ENCODE measurements at places on chromosomes 5 and 9.
A peak's percentile ranks its signal among the peaks of the same experiment; 100 is the strongest.

DNA sequence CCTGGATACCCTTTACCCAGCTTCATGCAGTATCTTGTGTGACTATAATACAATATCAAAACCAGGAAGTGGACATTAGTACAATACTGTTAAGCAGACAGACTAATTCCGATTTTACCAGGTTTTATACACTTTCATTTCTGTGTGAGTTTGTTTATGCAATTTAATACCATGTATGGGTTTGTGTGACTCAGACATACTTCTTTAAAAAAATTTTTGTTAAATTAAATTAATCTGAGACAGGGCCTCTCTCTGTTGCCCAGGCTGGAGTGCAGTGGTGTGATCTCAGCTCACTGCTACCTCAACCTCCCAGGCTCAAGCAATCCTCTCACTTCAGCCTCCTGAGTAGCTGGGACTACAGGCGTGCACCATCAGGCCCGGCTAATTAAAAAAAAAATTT, 156.8 kb downstream of the GAPVD1 start:
- DNase-seq, result no peak

GRCh38 chr5:337563-338130, 16.1 kb downstream of the AHRR start:
- no peak for DNase-seq

DNA sequence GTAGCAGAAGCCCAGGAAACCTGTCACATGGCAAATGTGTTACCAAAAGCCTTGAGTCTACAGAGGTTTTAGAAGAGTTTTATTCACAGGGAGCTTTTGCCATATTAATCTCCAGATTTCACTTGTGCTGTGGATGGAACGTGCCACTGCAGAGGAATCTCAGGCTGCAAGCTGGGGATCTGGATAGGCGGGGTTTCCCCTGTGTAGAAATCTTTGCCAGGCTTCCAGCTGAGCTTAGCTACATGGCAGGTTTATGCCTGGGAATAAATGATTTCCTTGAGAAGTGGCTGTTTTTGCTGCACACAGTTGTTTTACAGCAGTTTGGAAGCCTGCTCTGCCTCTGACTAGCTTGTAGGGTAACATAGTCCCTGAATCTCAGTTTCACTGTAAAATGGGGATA, 224.6 kb upstream of the PLPPR1 start:
- DNase-seq, result no peak

DNA sequence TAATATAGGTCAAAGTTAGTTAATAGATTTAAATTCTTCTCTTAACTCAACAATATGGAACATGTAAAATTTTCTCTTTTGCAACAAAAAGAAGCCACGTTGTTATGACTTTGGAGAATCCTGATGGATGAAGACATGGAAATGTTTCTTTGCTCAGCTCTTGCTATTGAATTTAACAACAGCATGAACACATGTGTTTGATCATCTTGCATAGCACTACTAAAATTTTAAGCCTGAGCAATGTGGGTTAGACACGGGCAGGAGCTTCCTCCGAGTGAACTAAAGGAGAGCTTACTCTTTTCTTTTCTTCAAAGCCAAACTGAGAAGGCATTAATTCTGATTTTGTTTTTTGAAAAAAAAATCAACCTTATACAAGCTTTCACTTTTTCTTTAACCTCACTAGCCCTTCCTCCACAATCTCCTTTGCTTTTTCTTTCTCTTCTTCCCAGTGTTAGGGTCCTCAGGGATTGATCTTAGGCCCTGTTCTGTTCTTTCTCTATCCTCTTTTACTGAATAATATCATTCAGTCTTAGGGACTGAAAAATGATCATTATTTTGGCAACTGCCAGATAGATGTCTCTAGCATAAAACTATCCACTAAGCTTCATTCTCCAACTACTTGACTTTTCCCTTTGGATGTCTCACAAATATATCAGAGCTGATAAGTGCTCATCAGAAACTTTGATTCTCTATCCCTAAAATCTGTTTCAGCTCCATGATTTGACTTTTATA, 36.9 kb downstream of the ADAMTS19 start:
- no peak for DNase-seq

DNA sequence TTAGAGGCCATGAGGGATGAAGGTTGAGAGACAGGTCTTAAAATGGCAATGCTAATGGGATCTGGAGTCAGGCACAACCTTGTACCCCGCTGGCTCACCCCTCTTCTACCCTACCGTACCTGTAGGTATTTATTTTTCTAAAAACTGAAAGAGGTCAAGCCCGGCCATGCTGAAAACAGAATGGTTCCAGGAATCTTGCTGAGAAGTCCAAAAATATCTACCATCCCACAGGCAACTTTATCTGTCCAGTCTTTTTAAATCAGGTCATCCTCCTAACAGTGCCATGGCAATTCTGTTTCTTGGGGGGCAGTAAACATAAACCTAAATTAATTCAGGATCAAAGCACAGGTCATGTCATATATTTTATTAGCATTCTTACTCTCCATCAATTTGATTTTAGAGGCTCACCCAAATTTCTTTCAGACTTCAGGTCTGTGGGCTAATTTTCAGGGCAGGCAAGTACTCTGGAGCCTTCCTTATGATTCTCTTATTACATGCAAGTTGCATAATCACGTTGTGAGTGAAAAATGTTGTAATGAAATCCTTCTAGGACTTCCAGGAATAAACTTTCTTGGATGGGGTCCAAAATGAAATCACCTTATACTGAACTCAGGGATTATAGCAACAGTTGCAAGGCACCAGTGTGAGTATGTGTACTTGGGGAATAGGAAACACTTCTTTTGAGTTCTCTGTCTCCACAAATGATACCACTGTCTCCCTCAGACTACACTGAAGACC, 102.7 kb upstream of the NREP start:
- DNase-seq, result no peak

DNA sequence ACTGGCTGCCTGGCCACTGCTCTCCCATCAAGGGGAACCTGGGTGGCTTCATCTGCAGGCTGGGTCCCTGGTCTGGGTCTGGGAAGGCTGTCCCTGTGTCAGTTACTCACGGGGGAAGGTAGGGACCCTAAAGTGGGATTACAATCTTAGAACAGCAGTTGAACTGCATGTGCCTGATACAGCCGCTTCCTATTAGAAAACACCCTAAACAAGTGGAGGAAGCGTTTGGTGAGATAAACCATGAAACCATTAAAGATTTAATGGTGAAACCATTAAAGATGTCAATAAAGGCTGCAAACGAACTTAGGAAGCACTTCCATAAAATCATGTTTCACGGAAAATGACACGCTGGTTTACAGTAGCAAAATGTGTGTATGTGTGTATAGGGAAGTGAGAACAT, 2.5 kb upstream of the GFI1B start:
- no peak for DNase-seq

DNA sequence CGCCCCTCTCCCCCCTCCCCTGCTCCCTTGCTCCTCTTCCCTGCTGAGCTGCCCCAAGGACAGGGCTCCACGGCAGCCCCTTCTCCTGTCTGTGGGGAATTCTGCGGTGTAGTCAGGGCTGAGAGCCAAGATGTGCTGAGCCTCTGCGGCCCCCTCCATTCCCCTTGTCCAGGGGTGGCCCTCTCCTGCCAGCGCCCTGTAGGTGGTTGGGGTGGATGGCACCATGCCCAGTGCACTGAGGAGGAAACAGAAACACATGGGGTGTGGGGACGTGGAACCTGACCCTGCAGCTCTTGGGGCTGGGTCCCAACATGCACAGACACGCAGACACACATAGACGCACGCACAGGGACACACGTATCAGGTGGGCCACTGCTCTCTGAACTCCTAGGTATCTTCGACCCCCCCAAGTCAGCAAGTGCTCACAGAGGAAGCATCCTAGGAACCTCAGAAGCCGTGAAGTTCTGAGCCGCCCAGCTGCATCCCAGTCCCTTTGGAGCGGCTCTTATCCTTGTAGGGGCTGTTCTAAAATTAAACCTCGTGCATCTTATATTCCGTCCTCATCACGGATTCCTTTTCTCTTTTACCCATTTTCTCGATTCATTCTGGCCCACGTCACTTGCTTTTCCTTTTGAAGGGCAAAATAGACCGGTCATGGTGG, 64.8 kb downstream of the HMCN2 start:
- no peak for DNase-seq

DNA sequence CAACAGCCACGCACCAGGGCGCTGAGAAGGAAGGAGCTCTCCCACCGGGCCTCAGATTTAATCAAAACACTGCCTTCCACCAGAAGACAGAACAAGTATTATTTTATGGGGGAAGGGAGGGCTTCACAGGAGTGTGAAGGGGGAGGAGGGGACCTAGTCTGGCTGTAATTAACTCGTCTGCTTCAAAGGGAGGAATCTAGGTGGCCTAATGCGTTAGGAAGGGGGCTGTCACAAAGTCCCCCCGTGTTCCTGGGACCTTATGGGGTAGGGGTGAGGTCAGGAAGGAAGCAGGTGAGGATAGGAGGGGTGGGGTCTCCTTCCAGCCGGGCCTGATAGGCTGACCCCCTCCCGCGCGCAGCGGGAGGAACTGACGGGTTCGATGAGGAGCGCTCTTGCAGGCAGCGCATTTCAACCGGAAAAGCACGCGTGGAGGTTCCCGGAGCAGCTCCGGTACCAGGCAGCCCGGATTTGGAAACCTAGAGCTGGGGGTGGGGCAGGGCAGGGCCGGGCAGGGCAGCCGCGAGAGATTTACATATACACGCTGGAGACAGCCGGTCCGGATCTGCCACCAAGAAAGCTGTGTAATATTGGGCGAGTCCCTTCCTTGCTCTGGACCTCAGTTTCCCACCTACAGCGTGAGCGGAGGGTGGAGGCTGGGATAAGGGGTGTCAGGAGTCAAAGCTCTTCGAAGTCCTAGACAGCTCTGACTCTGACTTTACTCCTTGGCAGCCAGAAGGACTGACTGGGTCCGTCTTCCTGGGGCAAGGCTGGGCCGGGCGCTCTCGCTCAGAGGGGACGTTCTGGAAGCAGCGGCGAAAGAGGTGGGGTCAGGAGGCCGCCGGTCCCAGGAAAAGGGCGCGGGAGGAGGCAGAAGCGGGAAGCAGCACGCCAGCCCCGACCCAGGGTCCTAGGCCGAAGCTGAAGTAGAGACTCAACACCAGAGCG, 1.8 kb downstream of the SHB start:
- DNase-seq, result peak; percentile 13

GRCh38 chr9:94157050-94157801, 73.0 kb downstream of the PTPDC1 start:
- no peak for DNase-seq

GRCh38 chr9:117974108-117974507, 269.9 kb downstream of the TLR4 start:
- no peak for DNase-seq

GRCh38 chr5:33720176-33720575, 171.6 kb downstream of the ADAMTS12 start:
- no peak for DNase-seq

- no peak for DNase-seq
These were observed 32.8 kb downstream of the PDGFRB start for GRCh38 chr5:150122536-150123481.

DNA sequence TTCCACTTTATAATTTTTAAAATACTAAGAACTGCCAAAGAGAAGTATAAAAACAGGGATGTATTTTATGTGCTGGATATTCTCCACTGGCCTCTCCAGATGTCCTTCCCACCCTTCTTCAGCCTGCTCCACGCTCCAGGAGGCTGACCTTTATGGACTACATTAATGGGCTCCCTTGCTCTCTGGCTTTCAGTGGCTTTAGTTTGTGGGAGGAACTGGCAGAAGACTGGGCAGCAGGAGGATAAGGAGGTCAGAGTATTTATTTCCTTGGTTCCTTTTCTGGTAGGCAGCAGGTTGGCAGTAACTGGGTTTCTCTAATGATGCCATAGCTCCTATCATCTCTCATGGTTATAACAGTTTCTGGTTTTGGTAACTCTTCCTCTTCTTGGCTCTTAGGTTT, 133.9 kb downstream of the PAM start:
- no peak for DNase-seq

DNA sequence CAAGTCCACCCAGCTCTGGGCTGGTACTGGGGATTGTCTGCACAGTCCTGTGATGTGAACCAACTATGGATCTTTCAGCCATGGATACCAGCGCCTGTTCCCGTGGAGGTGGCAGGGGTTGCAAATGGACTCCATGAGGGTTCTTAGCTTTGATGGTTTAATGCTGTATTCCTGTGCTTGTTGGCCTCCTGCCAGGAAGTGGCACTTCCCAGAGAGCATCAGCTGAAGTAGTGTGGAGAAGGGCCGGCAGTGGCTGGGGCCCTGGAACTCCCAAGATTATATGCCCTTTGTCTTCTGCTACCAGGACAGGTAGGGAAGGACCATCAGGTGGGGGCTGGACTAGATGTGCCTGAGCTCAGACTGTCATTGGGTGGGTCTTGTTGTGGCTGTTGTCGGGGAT, 1104.8 kb upstream of the COX7C start:
- DNase-seq, result no peak

- peak; percentile 93 for DNase-seq
These were observed 33.7 kb downstream of the USP20 start for GRCh38 chr9:129868872-129869486.

DNA sequence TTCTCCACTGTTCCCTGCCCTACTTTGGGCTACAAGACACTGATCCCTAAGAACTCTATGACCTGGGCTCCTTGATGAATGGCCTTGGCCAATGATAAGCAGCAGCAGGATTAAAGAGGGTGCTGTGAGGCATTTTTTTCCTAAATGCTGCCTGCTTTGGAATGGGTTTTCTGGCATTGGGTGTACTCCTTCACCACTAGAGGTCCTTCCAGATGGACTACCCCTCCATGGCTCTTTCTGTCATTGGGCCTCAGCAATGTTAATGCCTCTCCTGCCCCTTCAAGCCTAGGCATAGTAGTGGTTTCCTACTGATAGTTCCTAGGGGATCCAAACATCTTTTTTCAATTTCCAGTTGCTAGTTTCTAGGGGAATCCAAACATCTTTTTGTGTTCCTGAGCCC, 319.3 kb upstream of the RPS23 start:
- DNase-seq, result no peak

DNA sequence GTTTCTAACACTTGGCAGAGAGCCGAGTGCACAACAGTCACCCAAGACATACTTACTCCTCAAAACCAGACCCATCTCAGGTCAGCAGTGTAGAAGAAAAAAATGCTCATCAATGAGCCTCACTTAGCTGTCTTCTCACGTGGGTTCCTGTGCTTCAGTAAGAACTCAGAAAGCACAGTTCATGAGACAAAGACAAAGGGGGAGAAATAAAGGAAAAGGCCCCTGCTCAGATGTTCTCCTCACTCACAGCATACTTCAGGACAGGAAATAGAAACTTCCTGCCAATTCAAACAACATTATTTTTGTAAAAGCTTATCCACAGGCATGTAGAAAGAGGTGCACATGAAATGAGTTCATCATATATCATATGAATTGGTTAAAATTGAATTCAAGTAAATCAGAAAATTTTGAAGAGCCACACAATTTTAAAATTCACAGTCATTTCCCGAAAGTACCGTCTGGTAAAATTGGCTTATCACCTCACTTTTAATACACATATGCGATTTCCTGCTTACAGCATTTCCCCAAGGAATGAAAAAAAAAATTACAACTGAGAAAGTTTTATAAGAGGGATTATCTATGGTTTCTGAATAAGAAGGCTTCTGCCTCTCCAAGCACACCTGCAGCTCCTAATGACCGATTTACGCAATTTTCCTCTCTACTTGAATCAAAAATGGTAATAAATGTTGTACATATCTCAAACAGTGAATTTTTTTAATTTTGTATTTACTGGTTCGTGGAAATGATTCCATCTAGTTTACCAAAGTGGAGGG, 328.3 kb downstream of the TMEM167A start:
- DNase-seq, result no peak

GRCh38 chr5:103117471-103117991, 2.4 kb downstream of the GIN1 start:
- no peak for DNase-seq

Data from CD4-positive, alpha-beta T cell treated with Interleukin-1 beta for 1 hour (primary cell).